ENCODE measurements at places on chromosomes 5 and 9.

GRCh38 chr5:98403131-98403530 is 370.3 kb upstream of the RGMB start:
- no peaks in the 10 kb centered on the region for H3K36me3 ChIP-seq
- no peak for DNase-seq
- H3K27me3 ChIP-seq = no peaks in the 10 kb centered on the region
- no peak overlapping the region for H3K27ac ChIP-seq
- no peaks in the 10 kb centered on the region for H3K4me1 ChIP-seq

DNA sequence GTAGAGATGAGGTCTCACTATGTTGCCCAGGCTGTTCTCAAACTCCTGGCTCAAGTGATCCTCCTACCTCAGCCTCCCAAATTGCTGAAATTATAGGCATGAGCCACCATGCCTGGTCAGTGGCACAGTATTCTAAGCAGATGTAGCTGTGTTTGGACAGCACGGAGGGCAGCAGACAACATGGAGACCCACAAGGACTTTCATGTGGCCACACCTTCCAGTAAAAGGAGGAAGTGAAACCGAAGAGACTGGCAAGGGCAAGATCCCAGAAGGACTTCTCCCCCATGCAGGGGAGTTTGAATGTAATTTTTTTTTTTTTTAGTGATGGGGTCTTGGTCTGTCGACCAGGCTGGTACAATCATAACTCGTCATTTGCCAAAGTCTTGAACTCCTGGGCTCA is 172.2 kb downstream of the TRPM3 start:
- no peaks in the 10 kb centered on the region for H3K36me3 ChIP-seq
- H3K27ac ChIP-seq = no peak overlapping the region
- H3K4me1 ChIP-seq = no peaks in the 10 kb centered on the region
- no peaks in the 10 kb centered on the region for H3K27me3 ChIP-seq
- no peak for DNase-seq

DNA sequence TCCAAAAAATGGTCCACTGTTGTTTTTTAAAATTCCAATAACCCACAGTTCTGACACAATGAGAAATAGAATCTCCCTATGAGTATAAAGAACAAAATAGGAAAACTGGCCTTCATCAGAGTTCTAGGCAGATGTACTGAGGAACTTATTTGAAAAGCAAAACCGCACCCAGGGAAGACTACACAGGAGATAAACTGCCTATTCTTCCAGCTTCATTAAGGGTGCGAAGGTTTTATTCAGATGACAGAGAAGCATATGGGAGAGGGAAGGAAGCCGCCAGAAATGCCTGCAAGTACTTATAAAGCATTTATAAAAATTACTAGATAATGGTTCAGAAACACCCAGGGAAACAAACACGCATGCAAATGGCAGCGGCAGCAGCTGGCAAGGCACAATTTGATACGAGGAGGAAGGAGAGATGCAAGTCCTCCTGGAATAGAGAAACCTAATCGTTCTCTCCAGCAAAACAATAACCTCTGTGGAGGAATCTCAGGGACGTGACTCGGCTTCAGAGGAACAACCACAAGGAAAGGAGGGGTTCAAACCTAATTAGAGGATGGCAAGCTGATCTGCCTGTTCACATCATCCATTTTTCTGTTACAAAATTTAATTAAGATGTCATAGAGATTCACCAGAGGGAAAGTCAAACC is 9.0 kb downstream of the TTLL11 start:
- H3K27ac ChIP-seq = no peak overlapping the region
- no peak overlapping the region for H3K4me3 ChIP-seq
- H3K27me3 ChIP-seq = no peaks in the 10 kb centered on the region
- no peaks in the 10 kb centered on the region for H3K36me3 ChIP-seq

GRCh38 chr5:81014348-81014747 is 54.2 kb downstream of the RASGRF2 start:
- no peak overlapping the region for H3K4me3 ChIP-seq
- no peaks in the 10 kb centered on the region for H3K27me3 ChIP-seq
- DNase-seq = no peak
- H3K4me1 ChIP-seq = peaks cover 7% of the 10 kb centered on the region
- H3K27ac ChIP-seq = no peak overlapping the region

DNA sequence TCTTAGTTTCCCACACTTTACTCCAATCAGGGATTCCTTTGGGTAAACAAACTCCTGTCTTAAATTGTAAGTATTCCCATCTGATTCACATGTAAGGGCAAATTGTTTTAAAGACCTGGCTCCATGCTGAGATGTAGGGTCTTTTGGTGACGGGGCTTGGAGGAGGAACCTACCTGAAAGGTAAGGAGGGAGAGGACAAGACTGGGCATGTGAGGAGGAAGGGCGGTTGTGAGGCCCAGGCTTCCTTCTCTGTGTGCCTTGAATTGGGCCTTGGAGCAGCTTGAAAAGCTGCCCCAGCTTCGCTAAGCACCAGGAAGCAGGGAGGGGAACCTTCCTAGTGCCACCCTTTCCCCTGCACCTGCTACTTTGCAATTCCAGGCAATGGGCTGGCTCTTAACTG is 86.8 kb downstream of the C9orf152 start:
- no peaks in the 10 kb centered on the region for H3K36me3 ChIP-seq
- peaks cover 9% of the 10 kb centered on the region for H3K4me1 ChIP-seq
- H3K27ac ChIP-seq = no peak overlapping the region
- no peak overlapping the region for H3K4me3 ChIP-seq
- no peak for DNase-seq
- H3K27me3 ChIP-seq = no peaks in the 10 kb centered on the region

- peaks cover 2% of the 10 kb centered on the region for H3K4me1 ChIP-seq
- H3K27ac ChIP-seq = no peak overlapping the region
- H3K4me3 ChIP-seq = no peak overlapping the region
- no peaks in the 10 kb centered on the region for H3K36me3 ChIP-seq
These were observed 172.1 kb downstream of the RGS3 start for GRCh38 chr9:113635586-113635985.
